ENCODE measurements at places on chromosomes 12 and 14.
A peak's percentile ranks its signal among the peaks of the same experiment; 100 is the strongest.

GRCh38 chr14:72350215-72350614 is 418.0 kb downstream of the RGS6 start:
- no peak for DNase-seq

DNA sequence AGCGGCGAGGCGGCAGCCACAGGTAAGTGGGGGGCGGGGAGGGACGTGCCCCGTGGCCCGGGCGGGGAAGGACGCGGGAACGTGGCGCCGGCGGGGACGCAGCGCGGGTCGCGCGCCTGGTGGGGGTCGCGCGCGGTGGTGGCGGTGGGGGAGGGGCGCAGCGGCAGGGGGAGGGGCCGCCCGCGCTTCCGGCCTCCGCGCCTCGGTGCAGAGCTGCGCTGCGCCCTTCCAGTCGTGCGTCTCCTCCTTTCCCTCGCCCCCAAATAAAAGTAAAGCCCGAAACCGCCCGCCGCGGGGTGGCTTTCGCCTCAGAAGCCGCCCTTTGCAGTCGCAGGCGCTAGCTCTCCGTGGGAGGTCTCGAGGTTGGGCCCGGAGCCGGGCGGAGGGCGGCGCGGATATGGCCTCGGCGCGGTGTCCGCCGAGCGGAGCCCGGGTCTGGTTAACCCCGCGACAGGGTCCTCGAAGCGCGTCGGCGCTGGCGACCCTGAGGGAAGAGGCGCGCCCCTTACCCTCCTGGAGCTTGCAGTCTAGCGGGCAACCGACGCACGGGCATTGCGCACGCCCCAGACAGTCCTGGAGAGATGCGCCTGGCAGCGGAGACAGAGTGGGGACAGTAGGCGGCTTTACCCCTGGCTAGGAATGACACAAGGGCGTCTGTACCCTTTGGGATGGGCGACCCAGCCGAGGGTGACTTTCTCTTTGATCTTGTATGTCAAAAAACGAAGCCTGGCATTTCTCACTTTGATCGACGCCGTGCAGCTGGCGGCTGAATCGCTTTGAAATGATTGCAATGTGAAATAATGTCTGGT is 589 bp downstream of the ATF1 start:
- DNase-seq = peak; percentile 36

GRCh38 chr12:77553976-77554619 is 276.6 kb upstream of the NAV3 start:
- no peak for DNase-seq

DNA sequence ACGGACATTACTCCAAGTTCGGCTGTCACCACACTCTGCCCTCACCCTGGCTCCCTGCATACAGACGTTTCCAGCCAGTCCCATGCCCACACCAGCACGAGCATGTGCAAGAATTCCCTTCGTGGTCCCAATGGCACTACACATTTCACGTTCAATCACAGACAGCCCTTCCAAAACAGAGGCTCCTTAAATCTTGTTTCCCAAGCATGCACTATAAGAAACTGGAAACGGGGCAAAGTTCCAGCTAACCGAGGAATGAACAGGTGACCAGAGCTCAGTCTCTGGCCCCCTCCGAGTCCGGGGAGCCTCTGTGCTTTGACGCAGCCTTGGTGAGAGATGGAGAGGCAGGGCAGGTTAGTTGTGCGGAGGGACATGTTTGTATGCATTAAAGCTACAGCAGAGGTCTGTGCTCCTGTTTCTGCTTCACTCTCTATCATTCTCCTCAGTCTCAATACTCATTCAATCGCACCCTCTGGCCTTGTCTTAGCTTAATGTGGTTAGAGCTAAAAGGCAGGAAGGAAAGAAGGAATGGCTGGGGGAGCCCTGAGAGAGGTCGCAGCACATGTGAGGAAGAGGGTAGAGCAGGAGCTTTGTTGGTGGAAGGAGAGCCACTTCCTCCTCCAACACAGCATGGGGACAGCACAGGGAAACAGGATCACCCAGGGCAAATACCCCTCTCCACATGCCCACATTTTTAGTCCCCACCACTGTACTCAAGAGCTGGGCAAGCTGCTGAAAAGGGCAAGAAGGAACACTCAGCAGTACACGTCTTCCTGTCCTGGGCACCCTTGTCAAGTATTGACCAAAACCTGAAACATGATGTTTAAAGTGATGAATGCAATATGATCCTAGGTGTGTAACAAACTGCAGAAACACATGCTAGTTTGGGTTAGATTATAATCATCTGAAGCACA is 12.2 kb upstream of the SELPLG start:
- no peak for DNase-seq

GRCh38 chr12:129672110-129672509 is 231.7 kb downstream of the TMEM132D start:
- DNase-seq = no peak

DNA sequence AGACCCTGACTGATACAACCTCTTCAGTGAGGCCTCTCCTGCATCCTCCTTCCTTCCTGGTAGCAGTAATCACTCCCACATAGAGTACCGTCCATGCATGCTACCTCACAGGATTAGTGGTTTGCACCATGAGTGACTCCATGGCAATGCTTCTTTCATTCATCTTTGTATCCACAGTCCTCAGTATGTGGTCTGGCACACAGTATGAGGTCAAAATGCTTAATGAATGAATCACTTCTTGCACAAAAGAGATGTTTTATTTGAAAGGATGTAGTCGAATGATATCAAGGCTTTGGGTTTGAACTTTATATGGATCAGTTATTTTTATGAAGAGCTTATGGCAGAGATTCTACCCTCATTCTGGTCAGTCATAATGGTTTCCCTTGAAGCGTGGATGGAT is 42.2 kb downstream of the KCNA5 start:
- peak; percentile 98 for DNase-seq

- DNase-seq = no peak
Observed at GRCh38 chr14:103310576-103311095, 23.4 kb upstream of the EIF5 start.

DNA sequence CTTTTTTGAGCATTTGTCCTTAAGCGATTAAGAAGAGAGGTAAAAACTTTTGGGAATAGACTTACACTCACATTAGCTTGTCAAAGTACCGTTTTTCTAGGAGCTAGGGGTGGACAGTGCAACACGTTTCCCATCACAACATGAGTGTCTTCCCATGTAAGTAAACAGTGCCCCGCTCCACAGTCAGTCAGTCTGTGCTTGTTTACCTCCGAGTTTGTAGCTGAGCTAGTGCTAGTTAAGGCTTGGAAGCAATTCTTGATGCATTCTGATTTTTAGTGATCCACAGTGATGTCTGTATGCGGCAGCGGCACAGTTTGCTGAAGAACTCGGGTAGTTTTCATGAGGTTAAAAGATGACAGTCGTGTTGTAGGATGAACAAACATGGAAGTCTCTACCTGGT is 941 bp downstream of the ZDHHC17 start:
- DNase-seq = no peak

DNA sequence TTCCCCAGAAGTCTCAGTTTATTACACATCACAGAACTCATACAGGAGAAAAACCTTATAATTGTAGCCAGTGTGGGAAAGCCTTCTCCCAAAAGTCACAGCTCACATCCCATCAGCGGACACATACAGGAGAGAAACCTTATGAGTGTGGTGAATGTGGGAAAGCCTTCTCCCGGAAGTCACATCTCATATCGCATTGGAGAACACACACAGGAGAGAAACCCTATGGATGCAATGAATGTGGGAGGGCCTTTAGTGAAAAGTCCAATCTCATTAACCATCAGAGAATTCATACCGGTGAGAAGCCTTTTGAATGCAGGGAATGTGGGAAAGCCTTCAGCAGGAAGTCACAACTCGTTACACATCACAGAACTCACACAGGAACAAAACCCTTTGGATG is 20.1 kb downstream of the ZNF84 start:
- no peak for DNase-seq

DNA sequence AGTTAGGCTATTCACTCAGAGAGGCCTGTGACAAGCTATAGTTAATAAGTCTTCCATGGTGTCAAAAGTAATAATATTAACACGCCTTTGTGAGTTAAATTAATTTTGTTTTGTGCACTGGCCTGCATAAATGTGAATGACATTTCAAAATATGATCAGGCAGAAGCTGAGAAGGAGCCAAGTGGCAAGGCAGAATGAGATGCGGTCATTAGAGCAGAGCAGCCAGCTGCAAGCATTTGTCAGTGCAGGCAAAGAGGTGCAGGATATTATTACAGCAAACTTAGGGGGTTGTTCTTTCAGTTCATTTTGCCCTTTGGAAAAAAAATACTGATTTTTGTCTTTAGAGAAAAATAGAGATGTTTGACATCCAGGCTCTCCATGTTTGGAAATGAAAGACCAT is 364.5 kb downstream of the PAWR start:
- DNase-seq = no peak

- DNase-seq = peak; percentile 92
Observed at GRCh38 chr12:47102845-47103651, 23.3 kb upstream of the AMIGO2 start.

DNA sequence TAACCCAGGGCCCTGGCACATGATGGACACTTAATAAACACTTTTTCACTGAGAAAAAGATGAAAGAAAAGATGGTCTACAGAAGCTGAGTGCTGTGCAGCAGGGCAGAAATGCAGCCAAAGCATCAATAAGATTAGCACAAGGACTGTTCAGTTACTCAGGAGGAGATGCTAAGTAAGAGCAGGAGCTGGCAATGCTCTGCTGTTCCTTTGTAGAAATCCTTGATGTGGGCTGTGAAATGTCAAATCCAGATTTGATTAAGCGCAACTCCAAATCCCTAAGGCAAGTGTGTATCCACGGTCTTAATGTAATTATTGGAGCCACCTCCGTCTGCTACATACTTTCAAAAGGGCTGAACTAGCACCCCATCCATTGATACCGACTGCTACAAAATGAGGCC is 151.8 kb upstream of the BTG1 start:
- DNase-seq = no peak

GRCh38 chr14:26589925-26590324 is 7.9 kb downstream of the NOVA1 start:
- DNase-seq = no peak

DNA sequence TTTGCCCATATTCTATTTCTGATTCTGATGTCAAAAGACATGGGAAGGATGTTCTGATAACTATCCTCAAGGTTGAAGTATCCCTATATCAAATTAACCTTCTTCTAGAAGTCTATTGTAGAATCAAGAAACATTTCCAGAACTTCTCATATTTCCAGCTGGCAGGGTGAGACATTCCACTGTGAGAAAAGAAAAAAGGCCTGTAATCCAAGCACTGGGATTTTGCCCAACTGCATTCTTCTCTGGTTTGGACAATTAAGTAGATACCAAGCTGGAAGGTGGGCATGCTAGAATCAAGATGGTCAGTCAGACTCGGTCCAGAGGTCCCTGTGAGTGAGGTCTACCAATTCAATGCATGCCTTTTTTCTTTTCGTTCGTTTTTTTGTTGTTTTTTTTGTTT is 60.9 kb downstream of the MAP3K9 start:
- DNase-seq = no peak

DNA sequence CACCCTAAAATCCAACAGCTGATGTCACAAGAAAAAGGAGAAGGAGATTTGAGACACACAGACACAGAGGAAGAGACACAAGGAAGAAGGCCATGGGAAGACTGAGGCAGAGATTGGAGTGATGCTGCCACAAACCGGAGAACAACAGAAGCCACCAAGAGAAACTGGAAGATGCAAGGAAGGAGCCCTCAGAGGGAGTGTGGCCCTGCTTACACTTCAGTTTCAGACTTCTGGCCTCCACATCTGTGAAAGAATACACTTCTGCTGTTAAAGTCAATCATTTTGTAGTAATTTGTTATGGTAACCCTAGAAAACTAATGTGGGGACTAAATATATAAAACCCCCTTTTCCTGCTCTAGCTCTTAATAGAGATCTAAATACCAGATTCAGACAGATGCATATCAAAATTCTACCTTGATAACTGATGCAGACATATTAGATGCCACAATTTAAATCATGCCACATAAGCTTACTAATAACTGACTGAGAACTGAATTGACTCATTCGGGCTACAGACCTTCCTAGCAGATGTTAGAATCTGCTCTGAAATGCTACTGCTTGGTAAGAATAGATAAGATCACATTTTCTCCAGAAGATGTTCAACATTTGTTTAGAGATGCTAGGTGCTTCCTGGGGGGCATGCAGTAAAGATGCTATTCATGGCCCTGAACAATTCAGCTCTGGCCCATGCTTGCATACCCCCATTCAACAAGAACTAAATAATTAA is 113.1 kb upstream of the CCND2 start:
- no peak for DNase-seq

GRCh38 chr12:123906711-123907420 is 65.8 kb downstream of the CCDC92 start:
- no peak for DNase-seq

- DNase-seq = no peak
Observed at GRCh38 chr12:118150625-118151024, 14.7 kb downstream of the PEBP1 start.

DNA sequence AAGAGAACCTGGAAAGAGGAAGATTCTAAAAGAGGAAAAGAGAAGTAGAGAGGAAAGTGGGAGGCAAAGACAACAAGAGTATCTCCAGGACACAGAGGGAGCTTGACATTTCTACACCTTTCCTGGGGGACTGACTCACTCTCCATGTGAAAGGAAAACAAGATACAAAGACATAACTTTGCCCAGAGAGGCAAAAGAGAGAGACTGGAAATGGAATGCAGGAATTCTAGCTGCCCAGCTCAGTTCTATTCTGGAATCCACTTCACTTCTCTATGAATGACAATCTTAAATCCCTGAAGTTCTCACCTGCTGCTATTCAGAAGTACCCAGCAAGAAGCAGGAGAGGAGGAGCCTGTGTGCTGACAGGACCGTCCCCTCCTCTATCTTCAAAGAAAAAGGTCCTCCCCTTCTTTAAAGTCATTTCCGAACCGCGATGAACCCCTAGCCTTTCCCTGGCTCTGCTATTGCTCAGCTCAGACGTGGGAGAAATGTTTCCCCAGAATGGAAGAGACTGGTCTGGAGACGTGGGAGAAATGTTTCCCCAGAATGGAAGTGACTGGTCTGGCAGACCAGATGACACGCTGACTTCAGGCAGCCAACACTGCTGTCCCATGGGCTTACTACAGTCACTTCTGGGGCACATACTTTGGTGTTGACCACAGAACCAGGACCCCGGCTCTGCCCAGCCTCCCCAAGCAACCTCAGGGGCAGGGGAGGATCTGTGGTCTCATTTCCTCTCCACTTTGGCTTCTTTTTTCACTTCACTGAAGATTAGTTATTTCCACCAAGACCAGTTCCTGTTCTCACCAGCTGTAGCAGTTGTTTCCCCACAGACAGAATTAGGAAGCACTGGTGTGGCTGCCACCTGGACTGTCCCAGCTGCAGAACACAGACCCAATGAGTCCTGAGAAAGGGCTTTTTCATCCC is 8.3 kb downstream of the FMNL3 start:
- peak; percentile 62 for DNase-seq

Data from fibroblast of upper back skin (primary cell).